Sciatic nerve (tissue), 2 donors: ENCODE measurements at places on chromosomes 2 and 18. TPM values are rescaled to one million over a fixed set of nuclear protein-coding genes. Genes with fewer than 3 reads are reported as not detected.

- DNase-seq = no peak
Observed at GRCh38 chr2:69615969-69616368, 27.6 kb downstream of the AAK1 start.

- DNase-seq = no peak
Observed at GRCh38 chr2:207854484-207855440, 85.1 kb upstream of the FZD5 start.

DNA sequence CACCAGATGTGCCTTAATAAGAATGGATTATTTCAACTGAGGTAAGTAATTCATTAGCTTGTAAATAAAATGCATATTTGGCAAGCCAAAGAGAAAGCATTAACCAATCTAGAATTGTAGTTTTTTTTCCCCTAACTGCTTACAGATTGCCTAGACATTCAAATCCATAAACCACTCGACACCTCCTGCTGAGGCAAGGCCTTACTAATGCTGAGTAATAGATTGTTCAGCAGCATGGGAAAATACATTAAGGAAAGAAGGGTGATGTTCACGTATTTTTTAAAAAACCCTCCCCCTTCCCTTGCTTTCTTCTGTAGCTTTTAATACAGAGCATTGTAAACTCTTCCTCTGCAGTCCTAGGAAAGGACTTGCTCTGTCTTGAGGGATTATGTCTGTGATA is 17.0 kb upstream of the LINC00305 start:
- no peak for DNase-seq

GRCh38 chr2:236871500-236872001 is 214.1 kb upstream of the COPS8 start:
- DNase-seq = no peak

GRCh38 chr2:188119112-188119838 is 172.4 kb upstream of the GULP1 start:
- DNase-seq = no peak

SNX17 gene
- 79.1 TPM for total RNA-seq

DNA sequence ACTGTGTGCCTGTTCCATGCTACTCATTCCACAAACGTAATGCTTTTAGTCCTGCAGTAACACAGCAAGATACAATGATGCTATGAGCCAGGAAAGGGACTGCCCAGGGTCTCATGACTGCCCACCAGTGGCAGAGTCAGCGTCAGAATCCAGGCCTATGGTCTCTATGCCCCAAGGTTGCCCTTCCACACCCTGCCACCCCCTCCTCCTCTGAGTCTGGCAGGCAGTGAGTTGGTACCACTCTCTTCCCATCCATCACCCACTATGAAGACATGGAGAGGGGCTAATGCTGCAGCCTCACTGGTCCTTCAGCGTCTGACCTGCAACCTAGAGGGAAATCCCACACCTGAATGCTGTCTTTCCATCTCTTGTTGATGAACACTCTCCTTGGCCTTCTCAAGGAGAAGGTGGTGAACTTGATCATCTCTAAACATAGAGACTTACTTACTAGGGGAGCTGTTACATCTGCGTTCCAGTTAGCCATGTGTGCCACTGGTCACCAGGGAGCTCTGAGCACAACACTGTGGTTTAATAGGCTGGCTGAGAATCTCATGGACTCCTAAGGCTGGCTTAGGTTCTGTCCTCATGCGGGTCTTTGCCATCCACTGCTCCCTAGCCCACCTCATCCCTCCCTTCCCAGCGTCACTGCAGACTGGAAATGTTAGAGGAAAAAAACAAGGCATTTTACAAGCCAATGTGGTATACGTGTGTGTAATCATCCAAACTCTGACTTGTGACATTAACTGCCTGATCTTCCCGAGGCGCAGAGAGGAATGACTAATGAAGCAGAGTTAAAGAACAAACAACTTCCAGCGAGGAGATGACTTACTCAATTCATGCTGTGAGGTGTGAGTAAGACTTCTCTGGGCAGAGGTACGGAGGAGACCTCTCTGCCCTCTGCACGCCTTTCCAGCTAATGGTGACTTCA is 28.8 kb downstream of the STEAP3 start:
- no peak for DNase-seq
